ENCODE measurements at places on chromosomes 5 and 9.

DNA sequence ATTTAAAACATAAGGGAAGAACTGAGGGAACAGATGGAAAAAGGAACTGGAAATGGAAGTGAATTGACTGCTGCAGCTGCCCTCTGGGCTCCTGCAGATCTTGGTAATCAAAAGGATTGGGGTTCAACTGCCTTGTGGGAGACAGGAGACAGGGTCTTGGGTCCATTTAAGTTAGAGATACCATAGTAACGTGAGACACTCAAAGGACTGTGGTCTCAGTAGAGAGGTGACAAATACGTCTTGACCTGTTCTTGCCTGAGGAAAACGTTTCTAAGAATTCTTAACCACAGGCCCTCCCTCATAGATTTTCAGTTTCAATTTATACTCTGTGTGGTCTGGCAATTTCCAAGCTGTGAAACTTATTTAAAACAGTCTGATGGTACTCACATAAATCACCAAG is 100.8 kb upstream of the DHFR start:
- DNase-seq: no peak

DNA sequence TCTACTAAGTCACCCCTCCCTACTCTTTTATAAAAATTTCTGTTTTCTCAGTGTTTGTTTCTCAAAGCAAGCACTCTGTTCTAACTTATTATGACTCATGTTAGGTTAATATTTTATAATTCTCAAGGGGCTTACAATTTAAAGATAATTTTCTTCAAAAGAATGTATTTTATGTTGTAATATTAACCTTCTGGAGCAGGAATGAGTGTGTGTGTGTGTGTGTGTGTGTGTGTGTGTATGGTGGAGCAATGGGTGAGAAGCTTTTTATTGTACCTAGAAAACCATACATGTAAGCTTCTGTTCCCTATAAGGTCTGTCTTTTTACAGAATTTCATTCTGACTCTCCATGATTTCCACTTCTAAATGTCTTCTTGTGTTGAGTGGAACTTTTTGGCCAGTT is 63.0 kb downstream of the PBX3 start:
- no peak for DNase-seq

- DNase-seq: peak; percentile 79
These were observed 2.0 kb downstream of the PDLIM7 start for GRCh38 chr5:177495243-177496060.

- DNase-seq: no peak
These were observed 481.6 kb downstream of the SPATA31A7 start for GRCh38 chr9:61671276-61671973.

DNA sequence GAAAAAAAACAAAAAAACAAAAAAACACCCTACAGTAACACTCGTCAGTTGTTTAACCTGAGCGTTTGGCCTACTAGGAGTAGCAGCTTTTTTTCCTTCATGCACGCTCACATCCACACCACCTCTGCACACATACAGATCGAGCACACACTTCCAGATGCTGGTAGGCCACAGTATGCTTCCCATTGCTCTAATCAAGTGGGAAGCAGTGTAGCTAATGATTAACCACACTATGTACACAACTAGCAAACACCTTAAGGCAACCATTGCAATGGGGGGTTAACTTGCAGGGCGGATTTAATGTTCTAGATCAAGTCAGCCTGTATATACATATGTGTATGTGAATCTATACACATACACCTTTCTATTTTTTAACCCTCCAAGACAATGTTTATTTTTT is 65.5 kb upstream of the GLRX start:
- no peak for DNase-seq

DNA sequence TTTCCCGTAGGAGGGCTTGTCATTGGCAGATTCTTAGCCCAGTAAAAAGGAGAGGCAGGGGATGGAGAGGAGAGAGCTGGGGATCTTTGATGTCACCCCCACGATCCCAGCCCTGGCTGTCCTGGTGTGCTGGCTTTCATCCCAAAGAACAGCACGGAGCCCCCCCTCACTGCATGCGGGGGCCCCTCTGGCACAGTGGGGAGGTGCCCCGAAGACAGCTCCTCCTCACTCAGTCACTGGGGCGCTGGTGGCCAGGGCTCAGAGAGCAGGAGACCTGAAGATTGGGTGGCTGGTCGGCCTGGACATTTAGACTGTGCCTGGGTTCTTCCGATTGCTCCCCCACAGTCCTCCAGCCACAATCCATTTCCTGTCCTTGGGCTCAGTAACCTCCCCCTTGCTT is 207.5 kb downstream of the MELK start:
- DNase-seq: no peak

DNA sequence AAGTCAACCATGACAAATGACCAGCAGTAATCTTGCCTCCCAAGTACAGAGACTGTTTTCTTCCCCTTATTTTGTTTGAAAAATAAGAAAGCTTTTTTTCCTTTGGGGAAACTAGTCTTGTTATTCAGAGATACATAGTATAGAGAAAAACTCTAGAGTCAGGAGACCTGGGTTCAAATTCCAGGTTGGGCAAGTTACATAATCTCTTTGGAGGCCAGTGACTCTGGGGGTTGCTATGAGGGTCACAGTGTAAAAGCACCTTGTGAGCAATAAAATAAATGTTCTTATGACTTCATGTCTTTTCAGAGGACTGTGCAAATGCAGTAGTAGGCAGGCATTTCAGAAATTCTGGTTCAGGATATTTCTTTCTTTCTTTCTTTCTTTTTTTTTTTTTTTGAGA is 71.5 kb downstream of the GDNF start:
- DNase-seq: no peak

DNA sequence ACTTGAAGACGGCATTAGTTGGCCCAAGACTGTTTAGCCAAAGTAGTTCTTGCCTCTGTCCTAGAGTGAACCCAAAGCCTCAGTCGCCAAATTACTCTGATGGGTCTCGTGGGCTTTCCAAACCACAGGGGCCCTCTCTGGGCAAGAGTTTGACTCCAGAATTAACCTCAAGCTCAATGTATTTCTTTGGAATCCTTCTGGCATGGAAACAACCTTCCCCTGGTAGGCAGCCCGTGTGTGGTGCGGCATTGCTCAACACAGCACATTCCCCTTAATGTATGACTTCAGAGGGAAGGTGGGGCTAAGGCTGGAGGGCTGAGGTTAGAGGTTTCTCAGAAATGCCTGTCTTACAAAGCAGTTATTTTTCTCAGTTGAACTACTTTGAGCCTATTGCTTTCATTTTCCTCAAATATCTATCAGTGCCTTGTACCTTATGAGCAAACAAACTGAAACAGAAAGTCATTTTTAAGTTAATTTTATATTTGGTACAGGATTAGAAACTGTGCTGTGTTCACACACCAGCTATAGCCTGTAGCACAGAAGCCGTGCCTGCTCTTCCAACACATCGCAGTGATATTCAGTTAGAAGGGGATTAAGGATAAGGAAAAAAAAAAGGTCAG is 123.9 kb upstream of the HAPLN1 start:
- DNase-seq: no peak

GRCh38 chr5:138975098-138975847 is 100.1 kb upstream of the LRRTM2 start:
- DNase-seq: no peak

- DNase-seq: no peak
These were observed 54.2 kb downstream of the SLCO4C1 start for GRCh38 chr5:102241809-102242421.

DNA sequence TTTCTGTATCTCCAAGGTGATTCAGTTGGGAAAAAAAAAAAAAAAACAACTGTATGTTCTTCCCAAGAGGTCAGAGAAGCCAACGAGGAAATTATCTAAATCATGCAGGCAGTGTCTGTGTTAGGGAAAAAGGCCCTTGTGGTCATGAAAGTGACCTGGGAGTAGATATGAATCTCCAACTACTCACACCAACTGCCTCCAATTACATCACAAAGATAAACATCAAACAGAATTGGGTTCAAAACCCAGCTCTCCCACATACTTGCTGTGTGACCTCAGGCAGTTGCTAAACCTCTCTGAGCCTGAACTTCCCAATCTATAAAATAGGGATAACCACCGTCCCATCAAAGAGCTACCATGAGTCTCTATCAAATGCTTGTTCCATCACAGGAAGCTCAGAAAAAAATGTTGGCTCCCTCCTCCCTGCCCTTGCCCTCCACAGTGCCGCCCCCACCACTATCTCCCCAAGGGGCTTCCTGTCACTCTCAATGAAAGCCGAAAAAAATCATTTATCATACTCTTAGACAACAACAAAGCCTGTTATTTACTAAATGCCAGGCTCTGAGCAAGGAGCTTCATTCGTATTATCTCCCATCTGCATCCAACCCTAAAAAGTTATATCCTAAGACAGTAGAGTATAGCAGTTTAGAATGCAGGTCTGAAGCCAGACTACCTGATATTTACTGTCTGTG is 42.9 kb downstream of the CDK5RAP2 start:
- DNase-seq: no peak

DNA sequence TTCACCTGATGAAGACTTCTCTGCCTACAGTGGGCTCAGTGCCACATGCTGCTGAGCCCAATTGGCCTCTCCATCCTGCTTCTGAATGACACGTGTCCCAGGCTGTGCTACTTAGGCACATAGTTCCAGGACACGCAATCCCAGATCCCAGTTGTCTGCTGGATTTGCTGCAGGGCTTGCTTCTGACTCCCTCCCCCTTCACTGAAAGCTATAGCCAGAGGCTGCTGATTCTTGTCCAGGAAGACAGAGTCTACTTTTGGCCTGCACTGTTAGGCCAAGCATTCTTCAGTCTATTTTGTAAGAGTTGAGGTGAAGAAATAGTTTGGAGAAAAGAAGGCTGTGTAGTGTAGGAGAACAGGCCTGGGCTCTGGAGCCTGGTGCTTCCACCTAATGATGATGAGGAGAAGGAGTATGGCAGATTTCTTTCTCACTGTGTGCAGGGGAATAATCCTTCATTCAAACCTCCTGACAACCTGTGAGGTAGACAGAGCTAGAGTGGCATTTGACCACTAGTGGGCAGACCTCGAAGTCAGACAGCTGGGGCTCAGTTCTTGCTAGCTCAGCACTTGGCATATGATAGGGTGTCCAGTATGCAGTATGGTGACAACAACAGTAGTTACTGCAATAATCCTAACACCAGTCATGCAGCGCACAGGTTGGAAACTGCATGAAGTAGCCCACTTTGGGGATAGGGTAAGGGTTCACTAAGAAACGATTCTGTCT is 19.5 kb upstream of the ASPN start:
- DNase-seq: no peak

- DNase-seq: no peak
These were observed 196.9 kb upstream of the GDNF start for GRCh38 chr5:38036765-38037164.

GRCh38 chr5:180868960-180869359 is 7.9 kb upstream of the ZFP62 start:
- peak; percentile 78 for DNase-seq

DNA sequence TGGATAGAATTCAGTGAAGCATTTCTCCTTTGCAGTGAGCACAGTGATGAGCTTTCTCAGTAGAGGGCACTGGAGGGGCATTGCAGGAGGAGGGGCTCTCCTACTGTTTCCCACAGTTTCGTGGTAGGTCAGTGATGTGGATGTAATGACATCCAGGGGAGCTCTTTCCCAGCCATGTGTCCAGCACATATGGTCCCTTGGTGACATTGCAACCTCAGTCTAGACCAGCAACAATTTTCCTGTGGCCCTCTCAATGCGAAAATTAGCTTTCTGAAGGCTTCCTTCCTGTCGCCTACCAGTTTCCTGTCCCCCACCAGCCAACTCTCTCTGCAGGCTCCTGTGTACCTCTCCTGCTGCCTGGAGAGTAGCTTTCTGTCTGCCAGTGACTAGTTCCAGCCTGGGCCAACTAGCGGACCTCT is 6.9 kb upstream of the PDCL start:
- DNase-seq: no peak

- DNase-seq: no peak
These were observed 200 bp downstream of the NPR3 start for GRCh38 chr5:32711362-32711680.

GRCh38 chr5:126268697-126269315 is 154.4 kb upstream of the GRAMD2B start:
- DNase-seq: no peak

- DNase-seq: no peak
These were observed 70.2 kb downstream of the SUSD1 start for GRCh38 chr9:112104901-112105300.

DNA sequence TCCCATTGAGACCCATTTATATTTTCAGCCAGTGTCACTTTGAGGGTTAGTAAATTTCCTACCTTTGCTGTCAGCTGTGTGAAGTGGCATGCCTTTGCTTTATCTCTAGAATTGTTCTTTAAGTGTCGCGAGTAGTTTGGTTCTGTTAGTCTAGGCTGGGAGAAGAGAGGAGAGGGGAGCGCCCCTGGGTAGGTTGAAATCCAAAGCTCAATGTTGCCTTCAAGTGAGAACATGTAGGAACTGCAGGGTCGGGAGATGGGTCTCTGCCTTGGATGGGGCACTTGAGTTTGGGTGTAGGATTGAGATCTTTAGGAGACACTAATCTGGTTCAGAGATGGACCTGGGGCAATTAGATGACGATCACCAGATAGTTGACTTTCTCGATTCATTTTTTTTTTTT is 46.3 kb downstream of the STC2 start:
- no peak for DNase-seq

GRCh38 chr5:156716591-156717380 is 133.3 kb upstream of the PPP1R2B start:
- no peak for DNase-seq

- DNase-seq: no peak
These were observed 79.9 kb downstream of the ISOC1 start for GRCh38 chr5:129174480-129174879.

DNA sequence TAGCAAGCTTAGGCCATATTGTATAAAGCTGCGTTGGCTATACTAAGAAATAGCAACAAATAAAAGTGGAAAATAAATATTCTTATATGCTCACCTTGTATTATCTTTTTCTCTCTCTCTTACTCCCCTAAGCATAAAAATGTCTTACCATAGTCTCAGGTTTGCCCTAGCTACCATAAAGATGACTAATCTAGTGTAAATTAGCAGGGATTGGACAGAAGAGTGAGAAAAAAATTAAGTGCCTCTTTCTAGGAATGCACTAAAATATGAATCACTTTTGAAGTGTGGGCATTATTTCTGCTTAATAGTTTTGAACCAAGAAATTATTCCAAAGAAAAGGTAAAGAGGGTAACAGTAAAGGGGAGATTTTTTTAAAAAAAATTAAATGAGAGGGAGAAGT is 201.3 kb downstream of the HINT1 start:
- no peak for DNase-seq

DNA sequence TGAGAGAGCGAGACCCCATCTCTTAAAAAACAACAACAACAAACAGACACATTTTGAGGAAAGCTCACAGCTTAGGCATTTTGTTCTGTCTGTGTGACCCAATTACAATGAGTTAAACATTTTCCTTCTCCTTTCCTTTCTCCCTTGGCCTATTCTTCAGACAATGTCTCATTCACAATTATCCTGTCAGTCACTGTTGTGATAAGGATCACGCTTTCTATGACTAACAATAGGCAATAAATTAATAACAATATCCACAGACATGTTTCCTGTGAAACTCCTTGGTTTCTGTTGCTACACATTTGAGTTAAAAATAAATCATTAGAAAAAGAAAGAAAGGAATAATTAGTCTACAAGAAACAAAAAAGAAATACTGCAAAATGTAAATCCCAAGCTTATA is 19.8 kb upstream of the CARTPT start:
- DNase-seq: no peak

- DNase-seq: no peak
These were observed 980 bp downstream of the CCNO start for GRCh38 chr5:55232271-55232984.

All from SK-N-DZ (cell line).